ENCODE measurements at places on chromosomes 13 and 19. TPM values are rescaled to one million over a fixed set of nuclear protein-coding genes. Genes with fewer than 3 reads are reported as not detected.

DNA sequence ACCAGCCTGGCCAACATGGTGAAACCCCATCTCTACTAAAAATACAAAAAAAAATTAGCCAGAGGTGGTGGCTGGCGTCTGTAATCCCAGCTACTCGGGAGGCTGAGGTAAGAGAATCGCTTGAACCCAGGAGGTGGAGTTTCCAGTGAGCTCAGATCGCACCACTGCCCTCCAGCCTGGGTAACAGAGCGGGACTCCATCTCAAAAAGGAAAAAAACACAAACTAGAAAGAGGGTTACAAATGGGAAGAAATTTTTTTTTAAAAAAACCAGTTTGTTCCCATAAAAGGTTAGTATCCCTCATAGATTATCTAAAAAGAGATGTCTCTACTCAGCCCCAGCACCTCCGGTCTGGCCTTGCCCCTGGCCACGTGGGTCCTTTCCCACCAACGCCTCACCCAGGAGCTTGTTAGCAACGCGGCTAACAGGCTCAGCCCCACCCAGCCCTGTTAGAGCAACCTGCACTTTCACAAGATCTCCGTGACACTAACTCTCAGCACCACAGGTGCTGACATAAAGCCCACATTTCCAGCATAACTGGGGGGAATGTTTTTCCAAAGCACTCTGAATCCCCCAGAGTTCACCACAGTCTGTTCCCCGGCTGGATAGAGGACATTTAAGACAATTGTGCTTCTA, 4.3 kb downstream of the DMKN start:
- H3K36me3 ChIP-seq: no peaks in the 10 kb centered on the region
- no peaks in the 10 kb centered on the region for H3K27me3 ChIP-seq
- H3K4me3 ChIP-seq: peak overlapping the region; percentile 40
- no peak for DNase-seq
- peaks cover 15% of the 10 kb centered on the region for H3K4me1 ChIP-seq
- H3K27ac ChIP-seq: no peak overlapping the region

- H3K36me3 ChIP-seq: no peaks in the 10 kb centered on the region
- H3K4me1 ChIP-seq: peaks cover 29% of the 10 kb centered on the region
- H3K4me3 ChIP-seq: peak overlapping the region; percentile 27
- H3K27me3 ChIP-seq: no peaks in the 10 kb centered on the region
- H3K27ac ChIP-seq: peak overlapping the region; percentile 66
Observed at GRCh38 chr13:35698911-35699576, 222.6 kb upstream of the MAB21L1 start.

DNA sequence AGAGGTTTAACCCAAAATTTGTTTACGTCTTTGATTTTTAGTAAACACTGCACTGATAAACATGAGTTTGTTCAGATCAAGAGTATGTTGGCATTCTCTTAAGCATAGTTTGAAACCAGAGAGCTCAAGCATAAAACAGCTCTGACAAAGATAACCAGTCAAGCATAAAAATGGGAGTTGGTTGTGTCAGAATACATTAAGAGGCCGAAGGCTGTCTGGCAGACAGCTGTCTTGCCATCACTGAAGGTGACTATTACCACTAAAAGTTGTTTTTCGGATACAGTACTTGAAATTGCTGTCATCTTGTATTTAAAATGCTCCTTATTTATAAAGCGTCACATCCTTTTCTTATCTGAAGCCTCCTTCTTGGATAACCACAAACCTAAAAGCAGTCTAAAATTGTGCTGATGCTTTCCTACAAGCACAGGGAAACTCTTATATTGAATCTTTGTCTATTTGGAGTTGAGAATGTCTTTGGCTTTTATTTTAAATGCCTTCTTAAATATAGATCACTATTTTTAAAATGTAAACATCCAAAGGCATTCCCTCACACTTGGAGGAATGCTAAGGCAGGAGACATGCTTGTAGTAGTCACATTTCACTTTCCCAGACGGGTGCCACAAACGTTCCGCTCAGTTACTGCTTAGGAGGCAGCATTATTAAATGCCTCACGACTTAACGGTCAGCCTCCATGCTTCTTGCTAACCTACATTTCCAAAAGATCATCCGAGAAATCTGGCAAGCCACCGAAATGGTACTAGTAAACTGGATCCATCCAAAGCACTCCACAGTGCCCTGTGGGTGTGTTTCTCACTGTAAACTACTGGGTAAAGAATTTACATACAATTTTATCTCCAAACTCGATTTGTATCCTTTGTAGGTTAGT, 1.5 kb downstream of the SMAD9 start:
- peak overlapping the region; percentile 89 for H3K27ac ChIP-seq
- no peaks in the 10 kb centered on the region for H3K27me3 ChIP-seq
- peak overlapping the region; percentile 79 for H3K4me3 ChIP-seq
- peaks cover 8% of the 10 kb centered on the region for H3K4me1 ChIP-seq
- H3K36me3 ChIP-seq: no peaks in the 10 kb centered on the region

DNA sequence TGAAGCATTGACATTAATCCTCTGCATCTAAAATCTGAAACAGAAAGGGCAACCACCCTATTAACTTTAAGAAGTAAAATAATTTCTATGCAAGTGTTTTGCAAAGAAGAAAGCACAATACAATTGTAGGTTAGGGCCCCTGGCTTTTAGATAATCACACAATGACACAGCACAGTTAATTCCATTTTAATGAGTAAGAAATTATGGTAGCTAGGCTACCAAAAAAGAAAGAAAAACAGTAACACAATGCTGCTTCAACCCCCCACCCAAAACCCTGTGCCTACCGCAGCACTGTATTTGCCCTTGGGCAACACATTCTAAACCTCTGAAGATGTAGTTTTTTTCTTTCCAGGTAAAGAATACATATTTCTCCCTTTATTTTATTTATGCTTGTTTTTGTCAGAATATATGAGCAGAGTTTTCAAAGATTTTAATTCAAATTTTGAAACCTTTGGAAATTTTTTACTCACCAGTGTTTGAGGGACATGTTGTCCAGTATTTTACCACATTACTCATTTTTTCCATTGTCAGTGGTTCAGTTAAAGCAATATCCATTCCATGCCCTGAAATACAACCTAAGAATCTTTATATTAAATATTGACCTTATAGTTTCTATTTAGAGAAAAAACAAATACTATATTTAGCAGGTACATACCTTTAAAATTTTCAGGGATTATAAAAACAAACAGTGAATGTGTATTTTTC, 21.1 kb downstream of the SOHLH2 start:
- no peak for DNase-seq
- no peaks in the 10 kb centered on the region for H3K36me3 ChIP-seq
- peaks cover 6% of the 10 kb centered on the region for H3K4me1 ChIP-seq
- H3K27me3 ChIP-seq: no peaks in the 10 kb centered on the region

DNA sequence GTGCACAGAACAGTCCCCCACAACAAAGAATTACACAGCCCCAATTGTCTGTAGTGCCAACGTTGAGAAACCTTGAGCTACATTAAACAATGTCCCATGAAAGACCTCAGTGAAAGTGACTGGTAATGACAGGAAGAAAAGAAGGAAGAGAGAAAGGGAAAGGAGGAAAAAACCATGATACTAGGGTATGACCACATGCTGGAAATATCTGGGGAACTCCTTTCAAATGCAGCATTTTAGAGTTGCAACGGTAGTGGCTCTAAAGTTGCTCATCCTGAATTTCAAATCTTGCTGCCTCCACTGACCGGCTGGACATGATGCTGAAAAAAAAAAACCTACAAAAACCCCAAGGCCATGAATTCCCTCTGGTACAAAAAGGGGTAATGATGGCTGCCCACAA, 26.5 kb downstream of the FPR3 start:
- H3K27me3 ChIP-seq: no peaks in the 10 kb centered on the region
- DNase-seq: no peak
- H3K27ac ChIP-seq: peak overlapping the region; percentile 10
- H3K36me3 ChIP-seq: no peaks in the 10 kb centered on the region

GRCh38 chr13:82439159-82439904, 1442.9 kb downstream of the SLITRK1 start:
- DNase-seq: no peak
- H3K36me3 ChIP-seq: no peaks in the 10 kb centered on the region
- H3K4me3 ChIP-seq: no peak overlapping the region
- no peaks in the 10 kb centered on the region for H3K4me1 ChIP-seq
- no peaks in the 10 kb centered on the region for H3K27me3 ChIP-seq

DNA sequence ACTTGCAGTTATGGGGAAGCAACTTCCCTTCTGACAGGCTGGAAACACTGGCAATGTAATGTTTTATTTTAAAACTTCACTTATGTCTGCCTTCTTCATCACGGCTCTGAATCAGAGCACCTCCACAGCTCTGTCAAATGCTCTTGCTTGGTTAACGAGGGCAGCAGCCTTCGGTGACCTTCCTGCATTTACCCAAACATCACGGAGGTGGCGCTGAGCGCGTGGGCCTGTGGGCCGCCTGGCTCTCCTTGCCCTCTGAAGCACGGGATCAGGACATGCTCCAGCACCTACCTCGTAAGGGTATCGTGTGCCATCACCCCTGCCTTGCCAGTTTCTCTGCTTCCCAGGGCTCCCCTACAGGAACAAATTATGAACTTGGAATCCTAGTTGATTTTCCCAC, 310.0 kb downstream of the TEX29 start:
- peaks cover 17% of the 10 kb centered on the region for H3K27me3 ChIP-seq
- DNase-seq: no peak
- no peaks in the 10 kb centered on the region for H3K4me1 ChIP-seq
- H3K27ac ChIP-seq: no peak overlapping the region
- no peak overlapping the region for H3K4me3 ChIP-seq

DNA sequence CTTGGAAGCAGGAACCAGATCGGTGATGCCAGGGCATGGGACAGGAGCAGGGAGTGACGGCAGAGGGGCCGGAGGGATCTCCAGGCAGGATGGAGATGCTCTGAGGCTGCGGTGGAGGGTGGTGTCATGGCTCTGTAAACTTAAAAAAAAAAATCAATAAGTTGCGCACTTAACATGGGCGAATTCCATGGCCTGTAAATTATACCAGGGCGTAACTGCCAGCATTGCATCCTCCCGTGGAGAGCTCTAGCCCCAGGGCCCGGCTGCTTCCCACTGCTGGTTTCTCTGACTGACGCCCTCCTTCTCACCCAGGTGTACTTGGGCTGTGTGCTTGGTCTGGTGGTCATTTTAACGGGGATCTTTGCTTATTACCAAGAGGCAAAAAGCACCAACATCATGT, 8.7 kb downstream of the ATP12A start:
- no peak overlapping the region for H3K27ac ChIP-seq
- no peak for DNase-seq
- no peaks in the 10 kb centered on the region for H3K36me3 ChIP-seq
- peaks cover 54% of the 10 kb centered on the region for H3K27me3 ChIP-seq
- no peaks in the 10 kb centered on the region for H3K4me1 ChIP-seq

- H3K27ac ChIP-seq: no peak overlapping the region
- no peak overlapping the region for H3K4me3 ChIP-seq
- no peak for DNase-seq
- no peaks in the 10 kb centered on the region for H3K27me3 ChIP-seq
- no peaks in the 10 kb centered on the region for H3K4me1 ChIP-seq
Observed at GRCh38 chr13:38759390-38759789, 72.5 kb downstream of the FREM2 start.

DNA sequence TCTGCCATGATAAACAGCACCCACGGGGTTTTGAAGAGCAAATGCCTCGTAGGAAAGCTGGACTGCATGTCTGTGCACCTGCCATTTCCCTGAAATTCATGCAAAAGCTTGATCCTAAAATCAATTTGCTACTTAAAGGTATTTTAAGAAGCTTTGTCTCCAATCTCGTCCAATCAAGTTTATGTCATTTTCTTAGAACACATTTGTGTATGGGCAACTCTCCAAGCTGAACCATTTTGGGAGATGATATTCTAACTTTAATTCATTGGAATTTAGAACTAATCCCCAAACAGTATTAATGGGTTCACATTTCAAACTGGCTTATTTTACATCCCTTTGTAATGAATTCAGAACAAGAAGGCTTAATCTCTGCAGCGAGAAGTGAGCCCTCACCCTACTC, 822 bp downstream of the ADPRHL1 start:
- DNase-seq: no peak
- no peak overlapping the region for H3K4me3 ChIP-seq
- H3K4me1 ChIP-seq: no peaks in the 10 kb centered on the region
- no peak overlapping the region for H3K27ac ChIP-seq

GRCh38 chr19:46860846-46861690, at the start of gene ARHGAP35:
TSS of gene ARHGAP35 (plus strand) at chr19:46860997. CDS start at chr19:46918676, 57,679 bp downstream.
- H3K27ac ChIP-seq: peak within 1 kb of the TSS; percentile 100
- H3K4me1 ChIP-seq: peaks cover 71% of the 10 kb centered on the region
- no peak for DNase-seq
- no peaks in the 10 kb centered on the region for H3K36me3 ChIP-seq

GRCh38 chr13:45827318-45827717, 24.2 kb downstream of the SIAH3 start:
- DNase-seq: no peak
- H3K27ac ChIP-seq: no peak overlapping the region
- H3K4me3 ChIP-seq: no peak overlapping the region
- H3K4me1 ChIP-seq: peaks cover 22% of the 10 kb centered on the region
- H3K27me3 ChIP-seq: no peaks in the 10 kb centered on the region

- peaks cover 16% of the 10 kb centered on the region for H3K36me3 ChIP-seq
- DNase-seq: no peak
- peak overlapping the region; percentile 65 for H3K4me3 ChIP-seq
Observed at GRCh38 chr19:35153701-35154524, 622 bp upstream of the FXYD5 start.

The C19orf85 gene
- not detected for total RNA-seq

The KRTDAP gene
- total RNA-seq: not detected

The SELENOV gene
- not detected for total RNA-seq

The GJB6 gene
- not detected for total RNA-seq

The KLF1 gene
- not detected for total RNA-seq
